Pancreas (tissue), 10 donors: ENCODE measurements at places on chromosomes 5 and 9. TPM values are rescaled to one million over a fixed set of nuclear protein-coding genes. Genes with fewer than 3 reads are reported as not detected.

- DNase-seq = no peak
These were observed 88.5 kb downstream of the SNX24 start for GRCh38 chr5:122933956-122934355.

The REEP2 gene
- total RNA-seq = 0.41 TPM

The SUSD3 gene
- 0.16 TPM for total RNA-seq

DNA sequence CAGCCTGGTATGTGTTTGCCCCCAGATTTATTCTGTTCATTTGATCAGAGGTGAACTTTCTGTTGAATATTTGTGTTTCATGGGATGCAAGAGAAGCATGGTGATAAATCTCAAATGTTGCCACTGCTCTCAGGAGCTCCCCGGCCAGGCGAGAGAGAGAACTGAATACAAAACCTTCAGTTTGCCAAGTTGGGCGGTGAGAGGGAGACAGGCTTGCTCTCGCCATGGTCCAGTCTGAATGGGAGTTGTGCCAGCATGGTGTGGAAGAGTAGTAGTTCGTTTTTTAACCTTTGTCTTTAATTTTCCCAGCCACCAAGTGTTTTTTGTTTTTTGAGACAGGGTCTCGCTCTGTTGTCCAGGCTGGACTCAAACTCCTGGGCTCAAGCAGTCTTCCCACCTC, 2.7 kb downstream of the NTMT1 start:
- DNase-seq = no peak

DNA sequence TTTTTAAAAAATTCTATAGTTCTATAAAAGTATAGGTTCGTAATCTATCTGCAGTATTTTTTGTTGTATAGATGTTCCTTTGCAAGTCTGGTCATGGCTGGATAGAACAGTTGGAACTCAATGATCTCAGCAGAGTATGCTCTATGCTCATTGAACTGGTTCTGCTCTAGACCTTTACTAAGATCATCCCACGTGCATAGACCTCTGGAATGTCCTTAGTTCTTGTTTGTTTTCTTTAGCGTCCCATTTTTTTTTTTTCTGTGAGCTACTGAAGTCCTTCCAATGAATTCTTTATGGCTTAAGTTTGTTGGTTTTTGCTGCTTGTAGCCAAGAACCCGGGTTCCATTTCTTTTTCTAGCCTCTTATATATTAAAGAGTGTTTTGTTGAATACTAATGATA, 3.5 kb downstream of the TMEM38B start:
- no peak for DNase-seq

DNA sequence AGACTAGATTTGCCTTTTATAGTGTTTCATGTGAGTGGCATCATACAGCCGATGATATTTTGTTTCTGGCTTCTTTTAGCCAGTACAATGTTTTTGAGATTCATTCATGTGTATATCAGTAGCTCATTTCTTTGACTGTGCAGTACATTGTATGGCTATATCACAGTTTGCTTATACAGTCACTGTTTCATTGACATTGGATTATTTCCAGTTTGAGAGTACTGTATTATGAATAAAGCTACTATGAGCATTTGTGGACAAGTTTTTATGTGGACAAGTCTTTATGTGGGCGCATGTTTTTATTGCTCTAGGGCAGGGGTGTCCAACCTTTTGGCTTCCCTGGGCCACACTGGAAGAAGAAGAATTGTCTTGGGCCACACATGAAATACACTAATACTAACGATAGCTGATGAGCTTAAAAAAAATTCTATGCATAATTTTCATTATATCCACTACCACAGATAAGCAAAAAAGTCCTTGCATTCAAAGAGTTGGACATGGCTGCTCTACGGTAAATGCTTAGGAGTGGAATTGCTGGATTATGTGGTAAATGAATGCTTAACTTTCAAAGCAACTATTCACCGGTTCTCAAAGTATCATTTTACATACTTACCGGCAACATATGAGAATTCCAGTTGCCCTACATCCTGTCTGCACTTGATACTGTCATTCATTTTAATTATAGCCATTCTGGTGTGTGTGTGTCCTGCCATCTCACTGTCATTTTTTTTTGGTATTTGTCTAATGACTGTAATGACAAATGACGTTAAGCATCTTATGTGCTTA, 177.8 kb downstream of the RGS3 start:
- DNase-seq = no peak

The FAM240B gene
- total RNA-seq = not detected

DNA sequence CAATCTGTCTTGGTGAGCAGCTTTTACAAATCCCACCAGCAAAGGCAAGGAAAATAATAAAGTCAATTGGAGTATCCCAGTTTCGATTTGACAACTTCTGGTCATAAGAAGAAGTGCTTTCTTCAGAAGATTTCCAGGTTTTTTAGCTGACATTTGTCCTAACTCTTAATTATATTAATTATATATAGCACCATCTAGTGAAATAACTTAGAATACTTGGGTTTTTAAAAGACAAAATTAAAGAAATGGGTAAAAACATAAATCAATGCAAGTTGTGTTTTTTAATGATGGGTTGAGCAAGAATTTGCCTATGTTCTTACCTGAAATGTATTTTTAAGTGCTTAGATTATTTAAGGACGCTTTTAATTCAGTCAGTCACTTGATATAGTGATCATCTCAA, 421.8 kb downstream of the ACTL7B start:
- DNase-seq = no peak

- no peak for DNase-seq
These were observed 163.8 kb downstream of the TMEM38B start for GRCh38 chr9:105858006-105858690.

The SH2D3C gene
- 1.5 TPM for total RNA-seq

The SH3PXD2B gene
- 14.6 TPM for total RNA-seq

The PDE6A gene
- total RNA-seq = not detected

- DNase-seq = no peak
These were observed 4.4 kb downstream of the ZCCHC9 start for GRCh38 chr5:81305785-81306184.

GRCh38 chr5:180128671-180129261, 57.2 kb upstream of the RNF130 start:
- DNase-seq = no peak

DNA sequence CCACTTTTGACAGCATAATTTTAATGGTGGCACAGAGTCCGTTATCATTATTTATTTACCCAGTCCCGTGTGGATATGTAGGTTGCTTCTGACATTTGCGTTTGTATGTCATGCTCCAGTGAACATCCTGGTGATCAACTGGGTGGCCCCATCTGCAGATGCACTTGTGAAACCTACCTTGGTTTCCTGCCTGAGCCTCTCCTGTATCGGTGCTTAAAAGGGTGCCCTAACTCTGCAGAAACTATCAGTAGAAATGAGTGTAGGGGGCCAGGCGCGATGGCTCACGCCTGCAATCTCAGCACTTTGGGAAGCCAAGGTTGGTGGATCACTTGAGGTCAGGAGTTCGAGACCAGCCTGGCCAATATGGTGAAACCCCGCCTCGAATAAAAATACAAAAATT, 92.1 kb upstream of the IER5L start:
- no peak for DNase-seq

DNA sequence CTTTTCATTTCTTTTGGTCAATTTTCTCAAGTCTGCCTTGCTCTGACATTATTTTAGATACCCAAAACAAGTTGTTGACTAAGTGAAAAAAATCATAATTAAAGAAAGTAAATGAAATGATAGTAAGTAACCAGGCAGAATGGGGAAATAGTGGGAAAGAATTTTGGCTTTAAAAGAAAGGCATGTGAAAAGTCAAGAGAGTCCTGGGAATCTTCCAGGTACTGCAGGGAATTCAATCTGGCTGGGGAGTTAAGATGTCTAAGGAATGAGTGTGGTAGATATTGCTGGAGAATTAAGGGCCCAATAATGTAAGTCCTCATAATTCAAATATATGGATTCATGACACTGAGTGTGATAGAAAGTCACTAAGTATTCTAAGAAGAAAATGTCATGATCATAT, 123.1 kb upstream of the PAPPA start:
- no peak for DNase-seq

DNA sequence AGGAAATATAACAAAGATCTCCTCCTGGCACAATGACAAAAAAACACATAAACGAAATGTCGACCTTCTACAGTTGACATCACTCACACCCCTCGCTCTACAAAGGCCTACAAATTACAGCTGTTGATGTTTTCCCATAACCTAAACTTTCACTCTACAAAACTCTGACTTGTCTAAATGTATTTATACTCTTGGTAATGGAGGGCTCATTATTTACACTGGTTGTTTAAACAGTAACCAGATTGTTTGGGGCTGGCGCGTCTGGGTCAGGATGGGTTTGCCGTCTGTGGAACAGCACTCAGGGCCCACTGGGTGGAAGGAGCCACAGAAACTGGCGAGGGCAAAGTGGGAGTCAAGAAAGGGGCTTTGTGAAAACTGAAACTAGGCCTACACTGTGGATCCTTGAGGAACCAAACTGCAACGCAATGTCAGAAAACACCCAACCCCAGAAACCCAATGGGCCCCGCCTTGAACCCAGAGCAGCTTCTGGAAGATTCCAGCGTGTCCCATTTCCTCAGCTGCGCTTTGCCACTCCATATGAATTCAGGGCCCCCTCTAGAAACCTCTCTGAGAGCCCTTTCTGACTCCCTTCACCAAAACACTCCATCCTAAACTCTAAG, 136.7 kb downstream of the ROR2 start:
- no peak for DNase-seq

DNA sequence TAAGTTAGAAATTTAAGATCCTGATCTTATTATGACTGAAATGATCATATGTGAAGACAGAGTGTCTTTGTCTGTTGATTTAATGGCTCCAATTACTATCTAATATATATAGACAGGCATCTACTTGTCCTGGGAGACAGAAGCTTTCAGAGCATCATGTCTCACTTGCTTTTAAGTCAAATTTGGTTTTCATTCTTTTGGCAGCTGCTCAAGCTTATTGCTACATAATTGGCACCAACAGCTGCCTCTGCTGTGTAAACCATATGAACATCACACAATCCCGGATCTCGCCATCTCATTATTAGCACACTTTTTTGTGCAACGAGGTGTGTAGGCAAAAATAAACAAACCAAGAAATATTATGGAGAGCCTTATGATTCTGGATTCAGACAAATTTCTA, 1717.9 kb downstream of the EFNA5 start:
- no peak for DNase-seq

GRCh38 chr5:58786035-58786434, 203.2 kb downstream of the RAB3C start:
- no peak for DNase-seq

DNA sequence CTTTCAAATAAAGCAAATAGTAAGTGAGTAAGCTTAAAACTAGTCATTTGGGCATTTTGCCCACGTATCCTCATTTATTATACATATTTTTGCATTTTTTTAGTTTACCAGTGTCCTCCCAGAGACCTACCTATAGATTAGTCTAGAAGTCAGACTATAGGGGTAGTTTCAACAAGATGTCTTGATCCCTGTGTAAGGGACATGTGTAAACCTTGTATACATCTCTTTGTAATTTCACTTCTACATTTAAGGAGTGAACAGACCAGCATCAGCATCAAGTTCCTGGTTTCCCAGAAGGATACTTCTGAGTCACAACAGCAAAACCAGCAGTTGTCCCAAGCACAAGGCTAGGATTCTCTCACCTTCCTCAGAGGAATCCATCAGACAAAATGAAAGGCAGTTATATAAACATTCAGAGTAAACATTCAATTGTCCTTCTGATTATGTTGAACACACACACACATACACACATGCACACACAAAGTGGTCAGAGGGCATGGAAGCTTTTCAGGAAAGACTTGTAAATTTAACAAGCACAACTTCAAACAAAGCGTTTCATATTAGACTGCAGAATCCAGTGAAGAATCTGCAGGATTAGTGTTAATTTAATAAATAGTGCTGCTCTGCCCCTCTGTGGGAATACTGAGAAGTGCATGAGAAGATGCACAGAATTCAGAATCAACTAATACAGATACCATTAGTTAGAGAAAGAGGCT, 55.4 kb downstream of the HINT1 start:
- DNase-seq = peak; percentile 18

- DNase-seq = no peak
These were observed 1571.5 kb upstream of the WWC1 start for GRCh38 chr5:166719991-166720390.

The CFAP157 gene
- total RNA-seq = 0.12 TPM

DNA sequence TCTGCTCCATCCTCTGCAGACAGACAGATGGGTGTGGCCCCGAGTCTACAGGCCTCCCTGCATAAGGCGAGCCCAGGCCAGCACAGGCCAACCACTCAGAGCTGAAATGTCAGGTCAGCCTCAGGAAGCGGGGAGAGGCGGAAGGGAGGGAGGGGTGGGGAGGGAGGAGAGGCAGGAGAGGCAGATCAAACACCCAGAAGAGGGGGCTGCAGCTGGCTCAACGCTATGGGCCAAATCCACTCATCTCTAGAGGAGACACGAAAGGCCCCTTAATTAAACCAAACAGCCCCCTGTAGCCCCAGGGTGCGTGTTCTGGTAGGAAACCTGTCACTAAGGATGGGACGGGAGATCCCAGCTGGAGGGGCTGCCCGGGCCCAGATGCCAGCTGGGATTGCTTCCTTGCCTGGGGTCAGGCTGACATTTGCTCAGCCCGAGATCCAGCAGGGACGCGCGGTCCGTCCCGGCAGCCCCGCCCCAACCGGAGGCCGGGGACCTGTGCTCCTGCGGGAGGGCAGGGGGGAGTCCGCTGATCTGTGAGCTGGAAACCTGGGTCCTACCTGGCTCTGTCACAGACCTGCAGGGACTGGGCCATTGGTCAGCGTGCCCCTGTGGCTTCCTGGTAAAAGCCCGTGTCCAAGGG, 97.2 kb upstream of the SARDH start:
- peak; percentile 12 for DNase-seq

The TARS1 gene
- total RNA-seq = 161 TPM

- no peak for DNase-seq
These were observed 9.8 kb downstream of the COL23A1 start for GRCh38 chr5:178580271-178580955.

The PCDHGB5 gene
- 7.9 TPM for total RNA-seq

GRCh38 chr5:127290019-127290945, at the start of gene MEGF10:
MEGF10 (plus strand) TSS chr5:127290796; CDS start chr5:127331309, 40,513 bp downstream.
- DNase-seq = no peak

- no peak for DNase-seq
These were observed 23.3 kb upstream of the COL5A1 start for GRCh38 chr9:134618163-134618832.

GRCh38 chr5:108728566-108729241, 19.0 kb upstream of the FER start:
- no peak for DNase-seq

The TBC1D13 gene
- 15.0 TPM for total RNA-seq

DNA sequence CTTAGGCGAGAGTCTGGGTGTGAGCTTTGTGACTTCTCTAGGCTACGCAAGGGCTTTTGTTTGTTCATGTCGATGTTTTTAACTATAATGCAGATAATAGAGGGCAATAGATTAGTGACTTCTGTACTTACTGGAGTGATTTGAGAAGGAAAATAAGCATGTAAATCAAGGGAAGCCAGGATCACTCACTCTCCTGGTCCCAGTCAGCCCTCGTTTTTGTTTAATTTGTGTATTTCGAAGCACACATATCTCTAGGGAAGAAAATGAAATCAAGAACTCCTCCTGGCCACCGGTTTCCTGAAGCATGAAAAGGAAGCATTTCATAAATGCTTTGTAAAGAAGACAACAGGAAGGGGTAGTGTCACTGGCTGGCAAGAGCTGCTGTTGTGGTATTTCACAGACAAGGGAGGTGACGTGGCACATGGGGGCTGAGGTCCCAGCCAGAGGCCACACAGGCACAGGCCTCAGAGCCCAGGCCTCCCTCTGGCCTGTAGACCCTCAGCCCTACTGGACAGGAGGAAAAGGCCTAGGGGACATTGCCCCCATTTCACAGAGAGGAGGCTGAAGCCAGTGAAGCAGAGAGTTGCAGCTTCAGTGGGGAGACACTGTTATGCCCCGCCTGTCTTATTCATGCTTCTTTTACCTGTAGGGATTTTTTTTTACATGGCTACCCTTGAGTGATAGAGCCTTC, 34.1 kb downstream of the IRF1 start:
- DNase-seq = no peak
